ENCODE measurements at places on chromosomes 11 and 22.

GRCh38 chr11:107791343-107792048 is 67.1 kb downstream of the SLC35F2 start:
- no peak for DNase-seq

GRCh38 chr11:82899957-82900276 is 313 bp downstream of the PRCP start:
- DNase-seq, result no peak

GRCh38 chr11:128318856-128319474 is 268.4 kb downstream of the ETS1 start:
- peak; percentile 41 for DNase-seq

- DNase-seq, result no peak
Observed at GRCh38 chr22:32333141-32333768, 24.4 kb upstream of the RFPL3 start.

DNA sequence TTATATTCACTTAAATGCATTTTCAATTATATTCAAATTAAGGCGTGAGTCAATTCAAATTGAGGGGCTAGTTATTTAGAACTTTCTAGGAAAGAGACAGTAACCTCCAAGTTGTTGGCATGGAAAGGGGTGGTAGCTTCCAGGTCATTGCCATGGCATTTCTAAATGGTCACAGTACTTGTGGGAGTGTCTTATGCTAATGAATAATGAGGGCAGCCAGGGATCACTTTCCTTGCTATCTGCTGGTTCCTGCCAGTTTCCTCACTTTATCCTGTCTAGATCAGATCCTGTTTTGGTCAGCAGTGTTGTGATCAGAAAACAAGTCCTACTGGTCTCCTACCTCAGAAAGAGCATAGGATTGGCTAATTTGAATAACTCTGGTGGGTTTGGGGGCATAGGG is 21.8 kb upstream of the RNASEH2C start:
- no peak for DNase-seq
